ENCODE measurements at places on chromosomes 4 and X.

DNA sequence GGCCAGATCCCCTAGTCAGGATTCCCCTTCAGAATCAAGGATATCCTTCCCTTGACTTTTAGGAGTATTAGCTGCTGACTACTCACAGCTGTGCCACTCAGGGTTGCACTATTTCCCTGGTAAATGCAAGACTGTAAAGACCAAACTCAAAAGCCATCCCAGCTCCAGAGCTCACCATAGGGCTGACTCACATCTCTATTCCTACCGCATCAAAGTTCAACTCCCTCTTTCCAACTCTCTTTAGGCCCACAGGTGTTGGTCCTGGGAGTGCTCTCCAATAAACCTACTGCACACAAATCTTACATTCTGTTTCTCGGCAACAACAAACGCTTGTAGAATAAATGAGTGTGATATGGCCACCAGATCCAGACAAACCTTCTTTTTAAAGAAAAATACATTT is 109.6 kb downstream of the PPP3CA start:
- no peak for DNase-seq

DNA sequence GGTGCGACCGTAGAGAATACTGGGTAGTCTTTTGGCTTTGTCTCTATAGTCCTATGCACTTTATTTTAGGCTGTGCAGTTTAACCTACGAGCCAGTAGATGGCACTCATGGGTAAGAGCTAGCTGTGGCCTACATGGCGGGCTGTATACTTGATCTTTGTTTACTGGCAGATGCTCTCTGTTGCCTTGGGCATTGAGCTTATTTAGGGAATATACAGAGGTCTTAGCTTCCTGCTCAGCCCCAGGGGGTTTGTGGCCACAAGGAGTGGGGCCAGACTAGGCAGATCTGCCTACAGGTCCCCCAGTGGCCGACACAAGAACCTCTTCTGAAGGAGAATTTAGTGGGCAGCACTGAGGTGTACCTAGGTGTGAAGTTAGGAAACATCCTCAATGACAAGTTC is 227.6 kb upstream of the HDX start:
- DNase-seq: no peak

DNA sequence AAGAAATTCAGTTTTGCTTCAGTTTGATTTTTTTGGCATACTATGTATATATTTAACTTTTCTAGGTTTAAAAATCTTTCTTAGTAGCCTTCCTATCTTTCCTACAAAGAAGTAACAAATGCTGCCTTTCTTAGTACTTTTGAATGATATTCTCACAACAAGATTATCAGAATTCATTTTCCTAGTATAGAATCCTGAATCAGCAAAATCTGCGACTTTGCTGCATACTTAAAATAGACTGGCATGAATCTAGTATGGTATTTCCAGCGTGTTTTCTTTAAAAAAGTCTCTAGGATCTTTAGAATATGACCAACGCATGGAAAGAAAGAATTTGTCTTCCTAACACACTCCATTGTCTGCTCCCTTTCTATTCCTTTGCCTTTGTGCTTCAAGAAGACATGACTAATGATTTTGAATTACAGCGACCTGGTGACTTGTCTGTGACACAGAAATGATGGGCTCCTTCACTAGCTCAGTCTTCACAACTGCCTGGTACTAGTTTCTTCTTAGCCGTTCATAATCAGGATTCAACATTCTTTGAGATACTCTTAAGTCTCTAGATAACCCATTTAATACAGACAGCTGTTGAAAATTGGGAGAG is 349.8 kb downstream of the PPARGC1A start:
- DNase-seq: no peak

GRCh38 chr4:110503270-110504083 is 27.5 kb downstream of the ENPEP start:
- no peak for DNase-seq

GRCh38 chrX:38438321-38438720 is 85.9 kb downstream of the OTC start:
- no peak for DNase-seq
